ENCODE measurements at places on chromosomes 4 and X.

DNA sequence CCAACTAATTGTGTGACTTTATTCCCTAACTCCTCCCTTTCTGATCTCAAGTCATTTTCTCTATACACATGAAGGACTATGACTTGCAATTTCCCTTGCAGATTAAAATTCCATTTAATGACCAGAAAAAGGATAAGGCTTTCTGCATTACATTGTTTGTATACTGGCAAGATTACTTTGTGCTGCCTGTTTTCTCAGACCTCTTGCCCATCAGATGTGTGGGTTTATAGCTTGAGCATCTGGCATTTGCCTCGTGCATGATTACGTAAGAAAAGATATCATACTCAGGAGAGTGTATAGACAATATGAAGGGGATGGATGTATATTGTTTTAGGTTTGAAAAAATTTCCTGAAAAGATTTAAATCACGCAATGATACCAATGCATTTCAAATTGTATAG is 593.8 kb upstream of the SLIT2 start:
- no peak for DNase-seq

GRCh38 chr4:139301821-139302611 is at the start of gene NDUFC1:
TSS of gene NDUFC1 (minus strand) at chr4:139302477. CDS start at chr4:139295798, 6,679 bp downstream.
- no peak for DNase-seq

DNA sequence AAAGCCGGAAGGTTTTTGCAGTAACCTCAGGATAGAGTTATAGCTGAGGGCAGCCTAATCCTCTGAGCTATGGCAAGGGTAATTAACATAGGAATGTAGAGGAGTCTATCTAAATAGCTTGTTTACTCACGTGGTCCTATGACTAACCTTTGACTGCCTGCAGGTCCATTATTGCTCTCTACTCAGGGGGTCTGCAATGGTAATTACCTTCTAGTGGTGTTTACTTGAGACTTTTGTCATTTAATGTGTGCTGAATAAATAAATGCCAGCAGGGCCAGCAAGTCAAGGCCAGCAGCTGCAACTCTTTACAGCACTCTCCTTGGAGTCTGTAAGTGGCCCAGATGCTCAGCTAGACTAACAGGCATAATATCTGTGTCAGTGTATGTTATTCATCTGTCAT is 212.7 kb upstream of the FMR1 start:
- no peak for DNase-seq

DNA sequence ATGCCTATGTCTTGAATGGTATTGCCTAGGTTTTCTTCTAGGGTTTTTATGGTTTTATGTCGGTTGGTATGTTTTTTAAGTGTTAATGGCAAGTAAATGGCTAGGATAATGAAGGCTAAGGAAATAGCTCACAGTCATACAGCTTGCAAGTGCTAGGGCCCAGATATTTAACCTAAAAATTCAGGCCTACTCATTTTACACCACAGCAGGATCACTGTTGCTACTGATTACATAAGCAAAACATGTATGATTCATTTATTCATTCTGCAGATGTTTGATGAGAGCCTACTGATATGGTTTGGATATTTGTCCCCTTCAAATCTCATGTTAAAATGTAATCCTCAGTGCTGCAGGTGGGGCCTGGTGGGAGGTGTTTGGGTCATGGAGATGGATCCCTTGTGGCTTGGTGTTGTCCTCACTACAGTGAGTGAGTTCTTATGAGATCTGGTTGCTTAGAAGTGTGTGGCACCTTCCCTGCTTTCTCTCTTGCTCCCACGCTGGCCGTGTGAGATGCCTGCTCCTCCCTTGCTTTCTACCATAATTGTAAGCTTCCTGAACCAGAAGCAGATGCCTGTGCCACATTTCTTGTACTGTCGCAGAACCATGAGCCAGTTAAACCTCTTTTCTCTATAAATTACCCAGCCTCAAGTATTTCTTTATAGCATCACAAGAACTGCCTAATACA is 175.5 kb downstream of the MAPK10 start:
- DNase-seq: no peak

Data from retinal pigment epithelial cell (primary cell).